ENCODE measurements at places on chromosomes 2 and 18.

DNA sequence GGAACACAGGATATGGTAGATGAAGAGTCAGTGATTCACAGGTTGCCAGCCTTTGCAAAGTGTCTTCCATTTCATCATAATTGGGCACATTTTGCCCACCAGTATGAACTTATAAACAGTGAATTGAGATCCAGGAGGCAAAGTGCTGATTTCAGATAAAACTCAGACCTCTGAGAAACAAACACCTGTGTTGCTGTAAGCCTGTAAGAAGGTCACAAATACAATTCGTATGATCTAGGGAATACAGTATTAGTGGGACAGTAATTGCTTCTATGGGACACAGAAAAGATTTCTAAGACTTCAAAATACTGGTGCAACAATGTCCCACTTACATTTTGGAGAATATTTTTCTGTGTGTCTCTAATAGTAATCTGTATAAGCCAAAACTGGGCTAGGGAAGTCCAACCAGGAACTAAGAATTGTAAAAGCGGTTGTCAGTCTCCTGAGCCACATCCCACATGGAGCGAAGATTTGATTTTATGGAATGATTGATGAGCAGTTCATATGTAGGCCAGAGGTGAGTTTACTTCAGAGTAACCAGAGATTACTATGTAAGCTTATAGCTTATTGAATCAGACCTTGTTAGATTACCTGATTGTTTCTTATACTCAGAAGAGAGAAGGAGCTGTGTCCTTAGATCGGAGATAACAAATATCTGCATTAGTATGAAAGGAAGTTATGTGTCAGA is 728.4 kb downstream of the LRRTM4 start:
- DNase-seq, result no peak

- DNase-seq, result no peak
Measured at GRCh38 chr2:161710131-161710915, 86.1 kb downstream of the SLC4A10 start.

- no peak for DNase-seq
Measured at GRCh38 chr2:45607701-45608100, 3.4 kb downstream of the SRBD1 start.

DNA sequence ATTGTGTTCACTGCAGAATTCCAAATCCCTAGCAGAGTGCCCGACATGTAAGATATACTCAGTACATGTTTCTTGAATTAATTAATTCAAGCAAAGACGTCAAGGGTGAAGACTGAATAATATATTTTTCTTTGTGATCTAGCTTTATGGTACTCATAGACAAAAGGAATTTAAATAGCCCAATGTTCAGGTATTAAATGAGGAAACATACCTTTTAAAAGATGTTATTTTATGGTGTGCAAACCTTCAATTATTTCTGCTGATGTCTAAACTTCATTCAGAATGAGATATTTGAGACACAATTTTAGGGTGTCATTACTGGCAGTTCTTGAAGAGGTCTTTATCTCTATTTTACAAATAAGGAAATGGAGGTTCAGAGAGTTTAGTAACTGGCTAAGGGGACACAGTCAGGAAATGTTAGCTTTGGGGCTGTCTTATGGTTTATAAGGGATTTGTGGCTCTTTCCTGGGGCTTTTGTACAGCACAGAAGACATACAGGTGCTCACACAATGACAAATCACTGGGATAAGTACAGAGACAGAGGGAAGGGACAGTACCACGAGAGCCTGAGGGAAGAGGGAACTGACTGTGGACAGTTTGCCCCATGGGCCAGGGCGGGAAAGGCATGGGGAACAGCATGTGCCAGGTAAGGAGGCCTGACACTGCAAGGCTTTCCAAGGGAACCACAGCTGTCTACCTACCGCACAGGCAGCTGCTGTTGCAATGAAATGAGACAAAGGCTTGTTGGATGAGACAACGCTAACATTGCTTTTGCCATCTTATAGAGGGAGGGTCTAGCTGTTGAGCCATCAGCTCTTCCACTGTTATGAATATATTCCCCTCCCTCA is 155.3 kb downstream of the DDX1 start:
- no peak for DNase-seq

GRCh38 chr2:235129850-235130249 is 178.0 kb downstream of the SH3BP4 start:
- no peak for DNase-seq

GRCh38 chr18:42509750-42510415 is 554.8 kb downstream of the PIK3C3 start:
- no peak for DNase-seq

- no peak for DNase-seq
Measured at GRCh38 chr2:218146056-218146455, 20.2 kb downstream of the CXCR2 start.

DNA sequence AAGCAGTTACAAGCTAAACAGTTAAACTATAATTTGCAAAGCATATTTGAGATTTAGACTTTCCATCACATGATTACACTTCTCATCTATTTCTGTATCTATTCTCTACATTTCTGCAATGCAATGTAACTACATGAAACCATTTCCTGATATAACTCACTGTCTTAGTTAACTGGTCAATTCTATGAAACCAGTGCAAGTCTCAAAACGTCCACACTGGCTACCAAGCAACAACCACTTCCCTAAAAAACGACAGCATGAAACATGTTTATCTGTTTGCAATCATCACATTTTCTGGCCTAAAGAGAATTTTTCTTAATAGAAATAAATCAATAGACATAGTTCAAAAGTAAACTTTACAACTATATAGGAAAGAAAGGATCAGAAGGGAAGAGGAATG is 17.4 kb downstream of the FECH start:
- DNase-seq, result no peak

GRCh38 chr2:186561467-186562208 is 28.2 kb upstream of the ITGAV start:
- no peak for DNase-seq
